Esophagus squamous epithelium (tissue), 5 donors: ENCODE measurements at places on chromosomes 12 and 14.

- DNase-seq: no peak
Observed at GRCh38 chr12:104933128-104933527, 25.0 kb downstream of the SLC41A2 start.

GRCh38 chr12:6437586-6437985, 7.2 kb upstream of the CD27 start:
- DNase-seq: no peak

- no peak for DNase-seq
Observed at GRCh38 chr12:49689237-49689636, 18.0 kb downstream of the FMNL3 start.

DNA sequence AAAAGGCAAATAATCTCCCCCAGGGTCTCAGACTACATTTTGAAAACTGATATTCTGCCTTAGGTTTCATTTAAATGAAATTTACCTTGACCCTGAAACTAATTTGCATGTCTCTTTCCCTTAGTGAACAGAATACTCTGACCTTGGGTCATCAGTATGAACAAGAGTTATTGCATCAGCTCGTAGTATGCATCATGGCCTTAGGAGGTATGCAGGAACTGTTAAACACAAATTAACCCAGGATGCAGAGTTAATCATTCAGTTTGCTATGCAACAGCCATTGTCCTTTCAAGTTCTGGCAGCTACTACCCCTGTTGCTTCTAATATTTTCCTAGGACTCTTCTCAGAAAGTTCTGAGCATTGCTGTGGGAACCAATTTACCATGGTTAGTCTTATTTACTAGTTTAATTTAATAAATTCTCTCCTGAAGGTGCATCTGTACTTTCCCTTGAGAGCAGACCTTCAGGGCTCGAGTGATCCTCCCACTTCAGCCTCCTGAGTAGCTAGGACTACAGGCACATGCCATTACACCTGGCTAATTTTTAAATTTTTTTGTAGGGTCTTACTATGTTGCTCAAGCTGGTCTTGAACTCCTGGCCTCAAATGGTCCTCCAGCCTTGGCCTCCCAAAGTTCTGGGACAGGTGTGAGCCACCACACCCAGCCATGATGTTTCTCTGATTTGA, 126.7 kb downstream of the TTC6 start:
- DNase-seq: no peak

DNA sequence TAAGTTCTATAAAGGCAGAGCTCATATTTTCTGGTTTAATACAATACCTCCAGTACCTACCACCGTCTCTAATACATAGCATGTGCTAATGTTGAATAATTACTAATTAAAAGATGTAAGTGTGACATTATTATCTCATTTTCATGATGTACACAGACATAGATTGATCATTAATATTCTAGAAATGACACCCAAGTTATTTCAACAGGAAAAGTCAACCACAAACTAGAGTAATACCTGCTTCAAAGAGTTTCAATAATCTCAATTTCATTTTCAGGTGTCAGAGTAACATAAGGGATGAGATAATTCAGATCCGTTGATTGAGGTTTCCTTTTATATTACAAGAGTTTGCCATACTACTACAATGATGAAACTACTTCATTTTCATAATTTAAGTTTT, 388.9 kb downstream of the SOX5 start:
- DNase-seq: no peak

DNA sequence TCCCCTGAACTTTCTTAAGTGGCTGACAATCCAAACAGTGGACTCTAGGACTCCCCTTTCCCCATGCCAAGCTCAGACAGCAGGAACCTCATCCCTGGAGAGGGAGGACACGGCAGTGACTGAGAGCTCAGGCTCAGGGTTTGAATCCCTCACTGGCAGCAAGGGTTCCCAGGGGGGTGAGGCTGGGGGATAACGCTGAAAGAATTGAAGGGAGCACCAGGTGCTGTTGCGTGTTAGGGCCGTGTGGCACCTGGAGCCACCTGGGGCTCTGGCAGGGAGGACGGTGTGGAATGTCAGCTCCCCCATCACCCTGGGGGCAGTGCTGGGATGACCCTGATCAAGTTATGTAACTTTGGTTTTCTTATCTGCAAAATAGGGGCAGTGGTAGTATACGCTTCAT, 40.1 kb downstream of the ANO2 start:
- DNase-seq: no peak

DNA sequence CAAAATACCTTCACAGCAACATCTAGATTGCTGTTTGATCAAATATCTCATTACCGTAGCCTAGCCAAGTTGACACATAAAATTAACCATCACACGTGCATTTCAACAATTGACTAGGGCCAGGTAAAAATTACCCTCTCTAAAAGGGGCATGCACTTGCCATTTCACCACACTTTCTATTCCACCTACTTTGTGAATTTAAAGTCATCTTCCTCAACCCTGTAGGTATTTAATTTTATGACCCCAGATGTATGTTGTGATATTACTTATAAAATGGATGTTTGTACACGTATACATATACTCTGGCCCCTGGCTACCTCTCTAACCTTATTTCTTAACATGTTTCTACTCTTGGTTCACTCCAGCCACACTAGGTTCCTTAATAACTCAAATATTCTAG, 160.2 kb downstream of the FOXA1 start:
- DNase-seq: no peak
